ENCODE measurements at places on chromosomes 5 and 9.

- DNase-seq = no peak
These were observed 659.0 kb upstream of the ARRDC3 start for GRCh38 chr5:92041911-92042660.

DNA sequence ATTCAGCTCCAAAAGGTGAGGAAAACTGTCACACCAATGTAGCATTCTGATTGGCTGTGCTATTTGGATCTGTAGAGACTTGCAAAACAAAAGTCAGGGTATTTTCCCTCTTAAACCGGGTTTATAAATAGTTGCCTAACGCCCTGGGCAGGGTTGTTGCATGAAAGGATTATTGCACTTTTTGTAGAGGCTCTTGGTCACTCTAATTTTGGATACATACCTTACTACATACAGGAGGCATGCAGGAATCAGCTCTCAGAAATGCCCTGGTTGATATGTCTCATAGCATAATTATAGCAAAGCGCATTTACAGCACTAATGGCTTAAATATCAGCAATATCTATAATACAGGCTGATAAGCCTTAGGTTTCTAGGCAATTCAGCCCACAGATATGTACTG lies 200.0 kb upstream of the GDNF start:
- DNase-seq = no peak

DNA sequence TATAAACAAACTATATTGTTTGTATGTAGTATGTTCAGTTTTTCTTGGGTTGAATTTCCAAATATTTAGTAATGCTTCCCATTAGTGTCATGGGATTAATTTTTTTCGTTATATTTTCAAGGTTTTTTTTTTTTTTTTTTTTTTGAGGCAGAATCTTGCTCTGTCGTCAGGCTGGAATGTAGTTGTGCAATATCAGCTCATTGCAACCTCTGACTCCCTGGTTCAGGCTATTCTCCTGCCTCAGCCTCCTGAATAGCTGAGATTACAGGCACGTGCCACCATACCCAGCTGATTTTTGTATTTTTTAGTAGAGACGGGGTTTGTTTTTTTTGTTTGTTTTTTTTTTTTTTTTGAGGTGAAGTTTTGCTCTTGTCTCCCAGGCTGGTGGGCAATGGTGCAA lies 10.6 kb downstream of the DDX46 start:
- DNase-seq = no peak

DNA sequence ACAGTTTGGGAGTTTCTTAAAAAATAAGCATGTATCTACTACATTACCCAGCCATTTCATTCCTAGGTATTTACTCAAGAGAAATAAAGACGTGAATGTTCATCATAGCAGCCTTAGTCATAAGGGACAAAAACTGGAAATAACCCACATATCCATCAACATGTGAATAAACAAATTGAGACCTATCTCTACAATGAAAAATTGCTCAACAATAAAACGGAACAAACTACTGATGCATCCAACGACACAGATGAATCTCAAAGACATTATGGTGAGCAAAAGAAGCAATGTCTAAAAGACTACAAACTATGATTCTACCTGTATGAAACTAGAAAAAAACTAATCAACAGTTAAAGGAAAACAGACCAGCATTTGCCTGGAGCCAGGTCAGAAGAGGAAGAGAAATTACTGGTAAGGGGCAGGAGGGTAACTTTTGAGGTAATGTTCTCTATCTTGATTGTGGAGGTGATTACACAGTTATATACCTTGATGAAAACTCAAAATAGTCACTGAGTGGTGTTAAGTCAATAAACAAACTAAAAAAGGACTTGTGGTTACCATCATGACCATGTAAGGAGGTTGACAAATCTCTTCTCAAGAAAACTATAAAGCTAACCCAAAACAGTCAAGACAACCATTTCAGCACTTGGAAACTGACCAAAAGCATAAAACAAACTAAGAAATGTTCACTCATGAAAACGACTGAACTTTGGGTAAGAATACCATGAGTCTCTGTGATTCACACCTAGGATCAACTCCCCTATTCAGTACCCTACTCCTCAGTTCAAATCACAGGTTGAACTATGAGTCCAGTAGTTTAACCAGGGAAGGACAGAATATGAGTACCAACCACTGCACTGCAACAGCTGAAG lies 10.4 kb downstream of the UIMC1 start:
- DNase-seq = no peak

DNA sequence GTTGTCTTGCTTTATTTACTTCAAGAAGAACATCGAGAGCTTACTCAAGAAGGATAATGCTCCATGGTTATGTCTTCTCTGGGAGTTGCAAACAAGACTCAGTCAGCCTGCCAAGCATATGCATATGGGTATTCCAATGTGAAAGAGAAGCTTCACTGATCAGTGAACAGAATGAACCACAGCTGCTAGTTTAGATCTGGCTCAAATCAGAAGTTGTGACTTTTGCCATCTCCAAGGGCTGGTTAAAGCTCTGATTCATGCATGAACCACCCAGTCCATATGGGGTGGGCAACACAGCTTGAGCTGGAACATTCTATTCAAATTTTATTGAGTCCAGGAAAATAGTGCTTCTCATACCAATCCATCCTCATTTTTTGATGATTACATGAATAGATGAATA lies 50.0 kb downstream of the ATPSCKMT start:
- no peak for DNase-seq

DNA sequence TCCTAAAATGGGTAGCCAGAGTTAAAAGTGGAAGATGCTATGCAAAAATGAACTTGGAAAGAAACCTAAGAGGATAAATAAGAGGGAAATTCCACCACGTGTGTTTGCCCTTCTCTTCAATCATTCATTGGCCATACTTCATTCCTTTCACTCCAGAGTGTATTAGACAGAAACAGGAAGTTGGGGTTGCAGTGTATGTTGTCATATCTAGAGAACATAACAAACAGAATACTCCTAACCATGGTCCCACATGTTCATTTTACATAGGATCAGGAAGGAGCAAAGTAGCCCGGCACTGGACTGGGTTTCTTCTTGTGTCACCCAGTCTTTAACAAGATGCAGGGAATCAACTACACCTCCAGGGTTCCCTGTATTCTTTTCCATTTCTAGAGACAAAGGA lies 7.6 kb upstream of the GPBP1 start:
- no peak for DNase-seq

- peak; percentile 71 for DNase-seq
These were observed 117.2 kb downstream of the INVS start for GRCh38 chr9:100216178-100216787.

DNA sequence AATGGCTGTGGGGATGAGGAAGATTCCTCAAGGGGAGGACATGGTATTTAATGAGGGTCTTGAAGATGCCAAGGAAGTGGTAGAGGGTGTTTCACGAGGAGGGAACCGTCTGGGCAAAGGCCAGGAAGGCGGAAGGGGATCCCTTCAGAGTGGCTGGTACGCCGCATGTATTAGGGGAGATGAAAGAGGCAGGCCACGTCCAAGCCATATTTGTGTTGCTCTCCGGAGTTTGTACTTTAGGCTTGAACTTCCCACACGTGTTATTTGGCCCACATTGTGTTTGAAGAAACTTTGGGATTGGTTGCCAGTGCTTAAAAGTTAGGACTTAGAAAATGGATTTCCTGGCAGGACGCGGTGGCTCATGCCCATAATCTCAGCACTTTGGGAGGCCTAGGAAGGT lies 1.2 kb downstream of the FXN start:
- DNase-seq = no peak

- no peak for DNase-seq
These were observed 215.0 kb downstream of the VPS13A start for GRCh38 chr9:77392328-77392727.

- no peak for DNase-seq
These were observed 38.2 kb upstream of the CPEB4 start for GRCh38 chr5:173849908-173850307.

GRCh38 chr9:137833721-137834613 lies 43.6 kb upstream of the CACNA1B start:
- no peak for DNase-seq

- DNase-seq = no peak
These were observed 48.8 kb downstream of the FANCC start for GRCh38 chr9:95268681-95269080.

DNA sequence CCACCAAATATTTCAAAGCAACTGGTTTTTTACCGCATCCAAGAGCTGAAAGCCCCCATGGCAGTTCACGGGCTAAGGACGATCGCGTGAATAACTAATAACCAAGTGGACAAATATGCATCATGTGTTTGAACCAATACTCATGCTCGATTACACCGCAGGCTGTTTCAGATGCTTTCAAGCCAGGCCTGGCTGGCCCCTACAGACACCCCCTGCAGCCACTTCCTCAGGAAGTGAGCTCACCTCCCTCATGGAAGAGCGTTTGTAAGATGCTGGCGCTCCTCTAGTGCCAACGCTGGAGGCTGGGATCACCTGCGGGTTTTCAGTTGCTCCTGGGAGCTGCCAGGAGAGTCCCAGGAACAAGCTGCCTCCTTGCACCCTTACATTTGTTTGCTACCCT lies 53.9 kb upstream of the PTCH1 start:
- DNase-seq = no peak

DNA sequence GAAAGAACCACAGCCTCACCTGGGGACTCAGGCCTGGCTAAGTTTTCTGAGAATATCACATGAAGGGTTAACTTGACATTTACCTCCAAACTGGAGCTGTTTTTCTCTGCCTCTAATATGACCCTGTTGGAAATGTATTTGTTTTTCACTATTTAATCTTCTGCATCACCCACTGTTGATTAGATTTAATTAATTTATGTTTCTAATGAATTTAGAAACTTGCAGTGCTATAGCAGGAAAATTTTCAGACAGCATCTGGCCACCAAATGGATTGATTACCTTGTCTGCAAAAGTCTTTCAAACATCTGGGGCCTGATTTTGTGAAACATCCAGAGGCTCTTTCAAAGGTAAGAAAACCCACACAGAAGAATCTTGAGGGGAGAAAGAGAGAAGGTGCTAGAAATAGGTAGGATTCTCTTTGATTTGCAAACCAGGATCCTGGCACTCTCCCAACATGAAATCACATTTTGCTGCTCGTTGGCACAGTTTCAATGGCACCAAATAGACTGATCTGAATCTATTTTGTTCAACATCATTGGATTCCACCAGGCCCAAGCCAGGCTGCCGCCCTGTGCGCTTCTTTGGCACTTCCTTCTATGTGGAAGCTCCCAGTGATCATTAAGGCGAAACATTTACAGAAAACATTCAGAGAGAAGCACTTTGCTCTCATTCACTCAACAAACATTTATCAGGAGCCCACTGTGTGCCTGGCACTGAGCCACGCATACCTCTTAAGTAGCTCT lies 157.3 kb downstream of the PPP2R2B start:
- DNase-seq = no peak

DNA sequence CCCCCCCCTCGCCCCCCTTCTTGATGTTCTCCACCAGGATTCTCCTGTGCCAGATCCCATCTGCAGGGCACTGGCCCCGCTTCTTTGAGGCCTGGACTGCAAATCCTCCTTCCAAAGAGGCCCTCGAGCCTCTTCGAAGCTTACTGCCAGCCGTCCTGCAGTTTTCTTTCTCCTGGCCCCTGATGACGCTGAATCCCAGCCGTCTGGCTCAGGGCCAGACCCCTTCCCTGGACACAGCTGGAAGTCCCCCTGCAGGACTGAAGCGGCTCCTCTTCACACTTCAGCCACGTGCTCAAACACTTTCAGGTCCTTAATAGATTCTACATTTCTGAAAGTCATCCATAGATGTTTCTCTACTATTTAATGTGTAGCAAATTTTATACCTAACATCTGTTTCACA lies 121.5 kb downstream of the EHMT1 start:
- no peak for DNase-seq

GRCh38 chr5:75234251-75234650 lies 2.4 kb downstream of the ANKRD31 start:
- DNase-seq = no peak

DNA sequence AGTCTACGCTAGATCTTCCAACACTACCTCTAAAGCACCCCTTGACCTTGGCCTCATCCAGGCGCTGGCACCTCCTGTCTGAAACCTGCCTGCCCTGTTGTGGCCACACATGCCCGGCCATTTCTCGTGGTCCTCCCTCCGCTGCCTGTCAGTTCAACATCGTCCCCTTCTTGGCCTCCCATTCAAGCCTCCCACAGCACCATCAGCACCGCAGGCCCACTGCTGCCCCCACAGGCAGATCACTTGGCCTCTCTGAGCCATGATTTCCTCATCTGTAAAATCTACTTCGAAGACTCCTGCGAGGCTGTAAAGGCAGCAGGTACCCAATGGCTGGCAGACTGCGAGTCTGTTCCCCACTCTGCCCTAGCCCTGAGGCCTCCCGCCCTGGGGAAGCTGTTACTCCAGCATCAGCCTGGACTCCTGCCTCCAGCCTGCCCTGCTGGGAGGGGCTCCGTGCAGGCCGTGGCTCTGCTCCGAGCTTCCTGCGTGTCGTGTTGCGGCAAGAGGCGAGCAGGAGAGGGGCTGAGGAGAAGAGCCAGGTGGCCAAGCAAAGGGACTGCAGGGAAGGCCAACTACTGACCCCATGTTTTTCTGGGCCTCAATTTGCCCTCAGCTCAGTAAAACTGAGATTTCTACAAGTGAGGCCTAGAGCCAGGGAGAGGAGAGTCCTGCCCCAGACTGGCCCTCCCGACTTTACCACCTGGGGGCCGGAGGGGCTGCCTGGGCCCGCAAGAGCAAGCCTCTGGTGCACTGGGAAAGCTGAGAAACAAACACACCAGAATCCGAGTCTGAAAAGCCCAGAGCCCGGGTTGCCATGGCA lies 70.5 kb upstream of the LRRTM2 start:
- no peak for DNase-seq

DNA sequence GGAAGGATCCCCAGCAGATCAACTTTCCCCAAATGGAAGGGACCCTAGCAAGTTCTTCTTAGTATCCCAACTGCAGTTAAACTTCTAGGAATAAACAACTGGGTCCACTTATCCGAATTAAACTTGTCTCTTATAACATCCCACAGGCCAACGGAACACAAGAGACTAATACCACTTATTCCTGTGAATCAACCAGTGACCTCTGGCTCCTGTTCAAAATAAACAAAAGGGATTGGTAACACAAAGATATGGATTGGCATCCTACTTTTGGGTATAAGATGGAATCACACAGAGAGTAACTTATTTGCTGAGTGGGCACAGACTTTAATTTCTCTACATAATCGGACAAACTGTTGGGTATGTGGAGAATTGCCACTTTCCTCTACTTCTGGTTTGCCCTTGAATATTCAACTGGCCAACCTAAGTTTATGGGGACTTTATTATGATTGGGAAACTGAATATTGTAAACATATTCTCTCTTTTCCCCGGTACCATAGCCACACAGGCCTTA lies 12.4 kb upstream of the PAIP1 start:
- DNase-seq = no peak

DNA sequence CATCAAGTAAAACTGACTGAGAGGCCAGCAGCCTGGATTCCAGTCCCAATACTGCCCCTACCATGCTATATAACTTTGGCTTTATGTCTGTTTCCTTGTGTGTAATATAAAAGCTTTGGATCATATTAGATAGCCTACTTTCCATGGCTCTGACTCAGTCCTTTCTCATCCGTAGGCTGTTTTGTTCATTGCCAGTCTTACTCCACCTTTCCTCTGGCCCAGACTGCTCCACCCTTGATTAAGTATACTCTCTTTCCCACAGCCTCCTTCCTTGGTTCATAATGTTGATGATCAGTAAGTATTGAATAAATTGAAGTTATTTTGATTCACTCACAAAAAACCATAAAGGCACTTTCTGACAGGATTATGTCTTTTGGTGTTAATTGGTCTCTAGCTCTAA lies 1.5 kb upstream of the MRPS30 start:
- DNase-seq = no peak

Data from liver (tissue), 10 donors.